Thyroid gland (tissue), 4 donors: ENCODE measurements at places on chromosomes 16 and 17.

DNA sequence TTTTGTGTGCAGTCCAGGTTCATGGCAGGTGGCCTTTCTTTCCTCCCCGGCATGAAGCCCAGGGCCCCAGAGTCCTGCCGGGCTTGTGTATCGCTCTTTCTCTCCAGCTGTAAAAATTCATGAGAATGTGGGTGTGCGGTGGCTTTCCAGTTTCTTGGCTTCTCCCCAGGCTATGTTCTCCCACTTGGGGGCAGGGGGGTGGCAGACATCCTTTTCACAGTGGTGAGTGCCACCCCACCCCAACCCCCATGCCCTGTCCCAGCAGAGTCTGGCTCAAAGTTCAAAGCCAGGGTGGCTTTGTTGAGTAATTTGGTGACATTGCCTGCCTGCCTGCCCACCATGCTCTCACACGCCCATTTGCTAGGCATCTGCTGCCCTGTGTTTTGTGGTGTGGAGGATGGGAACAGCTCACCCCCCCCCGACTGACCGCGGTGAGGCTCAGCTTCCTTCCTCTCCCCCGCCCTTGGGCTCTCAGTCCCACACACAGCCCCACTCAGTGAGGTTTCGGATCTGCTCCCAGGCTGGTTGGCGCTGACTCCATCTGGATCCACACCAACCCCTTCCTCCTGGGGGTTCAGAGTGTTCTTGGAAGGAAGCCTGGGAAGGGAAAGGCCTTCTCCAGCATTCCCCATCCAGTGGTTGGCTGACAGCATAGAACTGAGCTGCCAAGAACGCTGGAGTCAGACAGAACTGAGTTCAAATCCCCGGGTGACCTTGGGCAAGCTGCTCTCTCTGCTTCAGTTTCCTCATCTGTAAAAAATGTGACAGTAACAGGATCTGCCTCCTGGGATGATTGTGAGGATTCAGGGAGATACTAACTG lies 36.0 kb downstream of the CHD9 start:
- peak; percentile 69 for DNase-seq

GRCh38 chr16:79348521-79349306 lies 251.8 kb downstream of the MAF start:
- DNase-seq = no peak

DNA sequence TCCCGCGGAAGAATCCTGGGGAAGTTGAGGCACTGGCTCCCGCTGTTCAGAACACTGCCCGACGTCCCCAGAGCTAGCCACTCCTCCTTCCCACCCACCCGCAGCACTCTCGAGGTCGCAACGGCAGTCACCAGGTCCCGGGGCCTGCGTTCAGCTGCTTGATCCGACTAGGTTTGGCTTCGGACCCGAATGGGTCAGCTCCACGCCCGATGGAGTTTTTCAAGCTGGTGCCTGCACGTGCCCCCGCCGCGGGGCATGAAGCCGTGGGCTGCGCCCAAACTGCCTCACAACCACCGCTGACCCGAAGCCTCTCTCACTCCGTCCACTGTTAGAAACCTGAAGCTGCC lies 12.4 kb upstream of the ODF4 start:
- no peak for DNase-seq

DNA sequence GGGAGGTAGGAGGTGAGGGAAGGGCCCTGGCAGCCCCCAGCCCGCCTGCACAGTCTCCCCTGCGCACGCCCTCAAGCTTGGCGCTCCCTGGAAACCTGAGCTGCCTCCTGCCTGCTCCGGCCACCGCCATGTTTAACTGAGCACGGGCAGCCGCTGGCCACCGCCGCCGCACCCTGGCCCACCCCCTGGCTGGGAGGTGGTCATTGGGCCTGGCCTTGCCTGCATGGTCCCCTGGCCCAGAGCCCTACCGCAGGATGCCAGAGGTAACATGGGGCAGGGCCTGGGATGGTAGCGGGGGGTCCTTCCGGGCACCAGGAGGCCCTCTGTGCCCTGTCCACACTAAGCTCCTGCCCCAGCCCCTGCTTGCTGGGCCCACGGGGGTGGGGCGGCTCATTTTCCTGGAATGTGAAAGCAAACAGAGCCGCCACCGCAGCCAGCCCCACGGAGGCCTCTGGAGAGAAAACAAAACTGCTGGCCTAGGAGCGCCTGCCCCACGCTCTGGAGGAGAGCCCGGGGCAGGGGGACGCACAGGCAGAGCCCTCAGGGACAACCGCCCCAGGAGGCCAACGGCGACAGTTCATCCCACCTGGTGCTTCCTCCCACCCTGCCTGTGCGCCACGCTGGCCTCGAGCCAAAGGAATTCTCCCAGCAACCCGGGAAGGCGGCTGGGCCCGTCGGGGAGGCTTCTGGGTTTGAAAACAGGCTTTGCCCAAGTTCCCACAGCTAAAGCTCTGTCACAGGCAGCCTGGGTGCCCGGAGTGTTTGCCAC lies 8.9 kb downstream of the NHERF2 start:
- DNase-seq = peak; percentile 54

DNA sequence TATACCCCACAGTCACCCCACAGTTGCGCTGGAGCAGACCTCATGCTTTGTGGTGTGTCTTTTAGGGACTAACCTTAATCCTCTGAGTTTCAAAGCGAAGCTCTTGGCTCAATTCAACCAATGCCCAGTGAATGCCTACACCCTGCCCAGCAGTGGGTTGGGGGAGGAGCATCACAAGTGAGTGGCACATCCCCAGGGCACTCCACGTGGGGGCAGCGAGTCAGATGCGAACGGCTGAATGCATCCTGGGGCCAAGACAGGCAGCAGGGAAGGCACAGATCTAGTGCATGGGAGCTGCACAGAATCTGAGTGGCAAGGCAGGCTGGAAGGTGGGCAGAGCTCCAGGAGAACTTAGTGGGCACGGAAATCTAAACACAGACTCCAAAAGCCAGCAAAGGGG lies 39.2 kb downstream of the IFT140 start:
- DNase-seq = no peak

- no peak for DNase-seq
These were observed 76.0 kb downstream of the CMIP start for GRCh38 chr16:81520560-81521135.

DNA sequence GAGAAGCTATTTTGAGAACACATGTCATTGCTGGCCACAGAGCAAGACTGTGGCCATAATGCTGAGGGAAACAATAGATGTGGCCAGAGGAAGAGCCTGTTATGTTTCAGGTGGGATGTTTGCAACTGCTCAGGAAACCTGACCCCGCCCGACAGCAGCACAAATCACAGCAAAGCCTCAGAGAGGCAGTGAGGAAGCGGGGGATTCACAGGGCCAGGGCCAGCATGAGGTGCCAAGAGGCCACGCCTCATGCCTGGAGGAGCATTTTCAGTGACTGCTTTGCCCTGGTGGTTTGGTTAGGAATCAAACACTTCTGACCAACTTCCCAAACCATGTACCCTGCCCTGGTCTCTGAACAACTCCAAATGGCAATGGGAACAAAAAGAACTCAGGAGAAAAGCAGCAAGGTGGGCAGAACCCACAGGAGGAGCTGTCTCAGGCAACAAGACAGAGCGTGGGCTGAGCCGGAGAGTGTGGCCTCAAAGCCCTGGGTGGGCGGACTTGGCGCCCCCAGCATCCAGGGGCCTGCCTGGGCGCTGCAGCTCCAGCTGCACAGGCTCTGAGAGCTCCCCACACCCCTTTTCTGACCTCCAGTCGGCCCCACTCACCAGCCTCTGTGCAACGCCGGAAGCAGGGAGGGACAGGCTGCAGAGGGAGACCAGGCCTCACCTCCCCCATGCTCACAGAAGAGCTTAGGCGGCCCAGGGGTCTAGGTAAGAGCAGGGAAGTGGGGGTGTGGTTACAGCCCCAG lies 20.6 kb downstream of the HIC1 start:
- no peak for DNase-seq

DNA sequence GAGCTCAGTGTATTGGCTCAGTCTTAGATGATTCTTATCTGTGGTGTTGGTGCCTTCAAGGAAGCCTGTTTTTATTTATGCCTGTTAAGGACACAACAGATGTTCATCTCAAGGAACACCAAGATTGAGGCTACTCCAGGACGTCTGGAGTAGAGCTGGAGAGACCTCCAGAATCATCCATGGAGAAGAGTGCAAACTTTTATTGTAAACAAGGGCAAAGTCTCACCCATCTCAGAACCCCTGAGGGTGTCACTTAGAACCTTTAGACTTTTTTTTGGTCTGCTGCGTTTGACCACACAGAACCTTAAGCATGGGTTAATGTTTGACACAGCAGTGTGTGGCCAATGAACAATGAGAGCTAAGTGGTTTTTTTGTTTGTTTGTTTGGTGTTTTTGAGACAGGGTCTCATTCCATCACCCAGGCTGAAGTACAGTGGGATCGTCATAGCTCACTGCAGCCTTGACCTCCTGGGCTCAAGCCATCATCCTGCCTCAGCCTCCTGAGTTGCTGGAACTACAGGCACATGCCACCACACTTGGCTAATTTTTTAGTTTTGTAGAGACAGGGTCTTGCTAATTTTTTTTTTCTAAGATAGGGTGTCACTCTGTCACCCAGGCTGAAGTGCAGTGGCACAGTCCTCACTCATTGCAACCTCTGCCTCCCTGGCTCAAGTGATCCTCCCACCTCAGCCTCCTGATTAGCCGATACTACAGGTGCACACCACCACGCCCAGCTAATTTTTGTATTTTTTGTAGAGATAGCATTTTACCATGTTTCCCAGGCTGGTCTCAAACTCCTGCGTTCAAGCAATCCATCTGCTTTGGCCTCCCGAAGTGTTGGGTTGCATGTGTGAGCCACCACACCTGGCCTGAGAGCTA lies 16.3 kb downstream of the SLC47A1 start:
- DNase-seq = no peak

- no peak for DNase-seq
These were observed 45.5 kb downstream of the KATNIP start for GRCh38 chr16:27595475-27595874.

GRCh38 chr17:80386341-80386740 lies 28.6 kb upstream of the ENDOV start:
- no peak for DNase-seq

DNA sequence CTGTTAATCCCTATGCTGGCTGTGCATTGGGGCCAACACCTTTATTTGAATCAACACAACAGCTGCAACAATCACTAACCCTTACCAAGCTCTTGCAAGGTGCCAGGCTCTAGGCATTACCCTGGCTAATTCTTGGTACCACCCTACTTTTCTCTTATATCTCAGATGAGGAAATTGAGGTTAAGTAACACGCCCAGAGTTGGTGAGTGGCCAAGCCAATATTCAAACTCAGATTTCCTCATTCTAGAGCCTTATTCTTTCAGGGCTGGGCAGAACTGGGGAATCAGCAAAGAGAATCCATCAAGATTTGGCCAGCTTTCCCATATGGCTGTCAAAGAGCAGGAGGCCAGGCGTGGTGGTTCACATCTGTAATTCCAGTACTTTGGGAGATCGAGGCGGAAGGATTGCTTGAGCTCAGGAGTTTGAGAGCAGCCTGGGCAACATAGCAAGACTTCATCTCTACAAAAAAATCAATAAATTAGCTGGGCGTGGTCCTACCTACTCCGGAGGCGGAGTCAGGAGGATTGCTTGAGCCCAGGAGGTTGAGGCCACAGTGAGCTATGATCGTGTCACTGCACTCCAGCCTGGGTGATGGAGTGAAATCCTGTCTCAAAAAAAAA lies 23.7 kb downstream of the ARSG start:
- no peak for DNase-seq

DNA sequence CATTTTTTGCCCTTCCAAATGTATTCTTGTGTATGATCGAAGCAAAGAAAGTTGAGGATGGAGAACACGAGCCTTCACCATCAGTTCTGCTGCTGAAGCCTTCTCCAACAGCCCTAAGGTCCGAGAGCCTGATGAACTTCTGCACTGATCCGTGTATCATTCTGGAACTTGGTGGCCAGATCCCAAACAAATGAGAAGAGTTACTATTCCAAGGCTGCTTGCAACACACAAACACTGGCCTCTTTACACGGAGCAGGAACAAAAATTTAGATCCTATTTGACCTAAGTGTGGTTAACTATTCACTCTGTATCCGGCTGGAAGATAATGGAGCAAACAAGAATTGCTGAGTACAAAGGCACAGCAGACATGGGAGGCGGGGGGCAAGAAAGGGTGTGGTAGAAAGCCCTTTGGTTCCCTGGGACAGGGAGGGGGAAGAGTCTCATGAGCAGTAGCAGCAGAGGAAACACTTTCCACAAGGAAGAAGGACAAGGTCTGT lies 282.9 kb downstream of the SOX9 start:
- DNase-seq = no peak

DNA sequence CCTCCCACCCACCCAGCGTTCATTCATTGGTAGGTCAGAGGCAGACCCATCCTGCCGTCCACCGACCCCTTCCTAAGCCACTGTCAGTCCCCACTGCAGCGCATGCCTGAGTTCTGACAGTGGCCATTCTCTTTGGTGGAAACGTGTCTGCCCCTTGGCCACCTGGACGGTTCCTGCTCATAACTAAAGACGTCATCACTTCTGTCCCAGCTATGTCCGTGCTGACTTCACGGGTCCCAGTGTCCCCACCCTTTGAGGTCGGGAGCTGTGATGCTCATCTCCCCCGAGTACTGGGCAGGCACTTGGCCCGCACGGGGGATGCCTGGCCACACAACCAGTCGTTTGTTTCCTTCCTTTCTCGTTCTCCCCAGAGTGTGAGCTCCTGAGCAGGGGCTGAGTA lies 267.1 kb downstream of the C16orf95 start:
- DNase-seq = no peak

GRCh38 chr16:74813109-74813641 lies 38.6 kb upstream of the FA2H start:
- peak; percentile 86 for DNase-seq

GRCh38 chr16:4613636-4614570 lies 785 bp downstream of the UBALD1 start:
- peak; percentile 37 for DNase-seq

DNA sequence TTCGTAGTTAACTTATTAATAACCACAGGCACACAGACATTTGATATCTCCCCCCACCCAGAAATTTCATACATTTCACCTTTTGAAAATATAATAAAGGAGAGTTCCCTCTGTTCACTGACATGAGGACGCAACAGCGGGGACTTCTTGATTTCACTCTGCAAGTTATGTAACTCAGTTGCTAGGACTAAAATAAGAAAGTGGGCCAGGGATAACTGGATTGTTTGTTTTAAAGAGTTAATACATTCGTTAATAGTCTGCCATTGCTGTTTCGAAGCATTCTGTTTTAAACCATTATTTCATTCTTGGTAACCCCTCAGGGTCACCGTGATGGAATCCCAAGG lies 1.2 kb downstream of the RHOT1 start:
- no peak for DNase-seq

DNA sequence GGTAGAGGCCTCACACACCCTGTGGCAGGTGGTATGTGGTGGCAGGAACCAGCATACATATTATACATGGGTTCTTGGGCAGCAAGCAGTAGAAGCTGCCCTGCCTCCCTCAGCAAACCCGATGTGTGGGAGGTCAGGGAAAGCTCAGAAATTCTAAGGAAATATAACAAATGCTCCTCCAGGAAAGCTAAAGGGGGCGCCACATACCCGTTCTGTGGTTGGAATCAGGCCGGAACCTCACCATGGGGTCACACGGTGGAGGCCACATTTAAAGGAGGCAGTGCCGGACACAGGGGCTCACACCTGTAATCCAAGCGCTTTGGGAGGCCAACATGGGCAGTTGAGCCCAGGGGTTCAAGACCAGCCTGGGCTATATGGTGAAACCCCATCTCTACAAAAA lies 12.4 kb upstream of the KATNB1 start:
- DNase-seq = no peak
